Thoracic aorta (tissue), 2 donors: ENCODE measurements at places on chromosomes 11 and 22.

DNA sequence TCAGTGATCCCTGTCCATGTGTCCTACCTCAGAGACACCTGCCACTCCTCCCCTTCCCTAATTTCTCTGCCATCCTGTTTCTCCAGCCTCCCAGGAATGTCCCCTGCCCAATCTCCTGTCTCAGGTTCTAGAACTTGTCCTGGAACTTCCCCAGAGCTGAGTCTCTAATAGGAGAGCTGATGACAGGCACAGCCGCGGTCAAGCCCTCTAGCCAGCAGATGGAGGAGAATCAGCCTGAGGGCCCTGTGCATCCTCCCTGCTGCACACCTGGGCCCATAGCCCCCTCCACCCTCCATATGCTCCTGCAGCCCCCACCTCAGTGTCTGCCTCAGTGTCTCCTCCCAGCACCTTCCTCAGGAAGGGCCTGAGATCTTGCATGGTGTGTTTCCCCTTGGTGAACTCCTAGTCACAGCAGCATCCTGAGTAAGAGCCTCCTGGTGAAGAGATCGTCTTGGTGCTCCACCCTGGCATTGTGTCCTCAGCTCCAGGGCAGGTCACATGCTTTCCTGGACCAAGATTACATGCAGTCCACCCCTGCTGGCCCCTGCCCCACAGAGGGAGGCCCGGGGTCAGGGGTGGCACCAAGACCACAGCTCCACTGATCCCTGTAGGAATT lies 43.9 kb upstream of the VPREB1 start:
- no peak for DNase-seq

- no peak for DNase-seq
Measured at GRCh38 chr11:2791521-2792380, 92.0 kb upstream of the KCNQ1OT1 start.

GRCh38 chr11:76317296-76317695 lies 63.6 kb downstream of the THAP12 start:
- no peak for DNase-seq

DNA sequence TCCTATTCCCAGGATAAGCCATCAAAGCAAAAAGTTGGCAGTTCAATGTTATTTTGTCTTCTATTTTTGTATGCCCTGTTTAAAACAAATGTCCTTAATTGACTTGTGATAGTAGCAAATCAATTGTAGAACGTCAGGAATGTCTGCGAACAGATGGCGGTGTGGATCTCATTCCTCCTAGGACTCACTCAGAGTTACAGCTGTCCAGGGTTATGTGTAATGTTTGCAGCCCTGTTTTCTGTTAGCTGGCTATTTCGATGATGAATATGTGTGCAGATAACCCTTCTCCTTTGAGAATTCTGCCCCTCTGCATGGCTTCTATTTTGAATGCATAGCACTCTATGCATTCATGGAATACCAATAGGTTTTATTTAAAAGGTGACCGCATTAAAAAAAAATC lies 1248.0 kb upstream of the CNTN5 start:
- DNase-seq, result no peak

DNA sequence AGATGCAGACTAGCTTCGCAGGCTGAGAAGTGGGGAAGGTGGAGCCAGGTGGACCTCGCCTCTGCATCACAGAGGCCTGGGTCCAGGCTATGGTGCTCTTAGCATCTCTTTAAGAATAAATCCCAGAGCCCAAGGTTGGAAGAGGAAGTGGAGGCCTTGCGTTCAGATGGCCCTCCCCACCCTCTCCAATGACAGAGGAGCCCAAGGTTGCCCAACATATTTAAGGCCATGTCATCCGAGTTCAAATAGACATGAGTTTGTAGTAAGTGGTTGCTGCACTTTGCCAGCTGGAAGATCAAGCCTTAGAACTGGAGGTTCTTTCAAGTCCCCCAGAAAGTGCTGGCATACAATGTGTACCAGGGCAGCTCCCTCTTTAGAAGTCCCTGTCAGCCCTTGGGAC lies 47.1 kb upstream of the HORMAD2 start:
- DNase-seq, result no peak

- no peak for DNase-seq
Measured at GRCh38 chr11:7098235-7098832, 9.5 kb downstream of the RBMXL2 start.

DNA sequence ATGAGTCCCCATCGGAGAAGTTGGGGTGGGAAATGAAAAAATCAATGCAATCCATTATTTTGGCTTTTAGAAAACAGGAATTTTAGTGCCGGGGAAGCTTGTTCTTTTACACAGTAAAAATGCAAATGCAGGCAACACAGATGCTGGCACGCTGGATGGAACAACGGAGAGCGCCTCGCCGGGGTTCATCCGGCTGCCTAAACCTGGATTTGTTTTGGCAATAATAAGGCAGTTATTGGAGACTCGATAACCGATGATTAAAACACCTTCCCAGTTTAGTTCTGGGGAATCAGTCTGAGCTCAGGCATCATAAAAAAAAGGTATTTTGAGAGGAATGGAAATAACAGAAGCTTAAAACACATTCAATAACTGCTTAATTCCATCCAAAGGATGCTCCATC lies 2.9 kb downstream of the DSCAML1 start:
- no peak for DNase-seq

- DNase-seq, result no peak
Measured at GRCh38 chr11:127395034-127395433, 394.5 kb upstream of the KIRREL3 start.
